ENCODE measurements at places on chromosomes 7 and 10.

GRCh38 chr7:27763983-27764508, 24.1 kb downstream of the TAX1BP1 start:
- no peak for DNase-seq

GRCh38 chr7:147483634-147484292, 1106.8 kb upstream of the C7orf33 start:
- DNase-seq: no peak

DNA sequence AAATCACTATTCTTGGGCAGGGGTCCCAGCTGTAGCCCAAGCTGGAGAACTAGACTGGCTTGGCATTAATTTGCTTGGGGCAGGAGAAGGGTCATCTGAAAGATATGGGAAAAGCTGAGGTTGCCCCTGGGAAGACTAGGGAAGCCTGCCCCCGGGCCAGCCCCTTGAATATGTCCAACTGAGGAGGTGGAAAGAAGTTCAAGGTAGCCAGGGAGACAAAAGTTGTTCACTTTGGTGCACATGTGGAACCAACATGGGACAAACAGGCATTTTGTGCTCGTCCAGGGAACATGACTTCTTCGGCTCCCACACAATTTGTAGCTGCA, 1.4 kb upstream of the LRRC61 start:
- no peak for DNase-seq

GRCh38 chr7:114426824-114427223, 12.2 kb downstream of the FOXP2 start:
- no peak for DNase-seq

DNA sequence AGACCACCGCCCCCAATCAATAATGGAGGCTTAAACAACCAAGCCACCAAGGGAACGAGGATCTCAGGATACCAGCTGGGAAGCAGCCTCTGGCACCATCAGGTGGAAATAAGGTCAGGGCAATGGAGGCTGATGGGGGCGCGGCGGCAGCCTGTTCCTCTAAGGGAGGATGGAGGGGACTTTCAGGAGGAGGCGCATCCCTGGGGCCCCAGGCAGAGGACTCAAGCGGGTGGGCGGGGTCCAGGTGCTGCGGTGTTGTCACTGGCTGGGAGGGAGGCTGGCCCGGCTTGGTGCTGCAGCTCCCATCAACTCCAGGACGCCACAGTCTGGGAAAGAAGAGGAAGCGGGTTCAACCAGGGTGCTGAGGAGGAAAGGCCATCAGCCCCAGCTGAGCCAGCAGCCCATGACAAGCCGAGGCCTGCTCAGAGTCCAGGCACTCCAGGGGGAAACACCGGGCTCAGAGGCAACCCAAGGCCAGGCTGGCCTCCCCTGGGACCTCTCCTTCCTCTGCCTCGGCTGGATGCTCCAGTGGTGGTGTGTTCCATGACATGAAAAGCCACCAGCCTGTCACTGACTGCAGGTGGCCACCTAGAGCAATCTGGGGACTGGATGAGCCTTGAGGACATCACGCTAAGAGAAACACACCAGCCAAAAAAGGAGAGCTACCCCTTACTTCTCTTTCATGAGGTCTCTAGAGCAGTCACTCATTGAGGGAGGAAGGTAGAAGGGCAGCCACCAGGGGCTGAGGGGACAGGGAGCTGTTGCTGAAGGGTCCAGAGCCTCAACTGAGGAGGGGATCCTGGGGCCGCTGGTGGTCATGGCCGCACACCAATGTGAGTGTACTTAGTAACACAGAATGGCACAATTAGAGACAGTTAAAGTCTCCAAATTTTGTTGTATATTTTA, 4.6 kb downstream of the GIGYF1 start:
- no peak for DNase-seq

DNA sequence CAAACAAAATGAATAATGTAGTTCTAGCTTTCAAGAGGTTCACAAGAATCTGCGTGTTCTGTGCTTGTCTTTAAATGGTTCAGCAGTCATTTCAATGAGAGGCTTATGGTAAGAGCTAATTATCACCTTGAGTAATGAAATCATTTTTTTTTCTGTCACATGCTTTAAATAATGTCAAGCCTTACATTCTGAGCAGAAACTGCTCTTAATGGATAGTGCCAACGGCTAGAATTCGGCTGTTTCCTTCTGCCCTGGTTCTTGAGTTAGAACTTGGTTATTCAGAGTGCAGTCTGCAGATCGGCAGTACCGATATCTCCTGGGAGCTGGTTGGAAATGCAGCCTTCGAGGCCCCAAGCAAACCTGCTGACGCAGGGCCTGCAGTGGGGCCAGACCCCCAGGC, 316.2 kb downstream of the CAMK1D start:
- no peak for DNase-seq
